ENCODE measurements at places on chromosomes 1 and 21.

GRCh38 chr1:54009406-54009805 lies 8.6 kb downstream of the LDLRAD1 start:
- DNase-seq = no peak

DNA sequence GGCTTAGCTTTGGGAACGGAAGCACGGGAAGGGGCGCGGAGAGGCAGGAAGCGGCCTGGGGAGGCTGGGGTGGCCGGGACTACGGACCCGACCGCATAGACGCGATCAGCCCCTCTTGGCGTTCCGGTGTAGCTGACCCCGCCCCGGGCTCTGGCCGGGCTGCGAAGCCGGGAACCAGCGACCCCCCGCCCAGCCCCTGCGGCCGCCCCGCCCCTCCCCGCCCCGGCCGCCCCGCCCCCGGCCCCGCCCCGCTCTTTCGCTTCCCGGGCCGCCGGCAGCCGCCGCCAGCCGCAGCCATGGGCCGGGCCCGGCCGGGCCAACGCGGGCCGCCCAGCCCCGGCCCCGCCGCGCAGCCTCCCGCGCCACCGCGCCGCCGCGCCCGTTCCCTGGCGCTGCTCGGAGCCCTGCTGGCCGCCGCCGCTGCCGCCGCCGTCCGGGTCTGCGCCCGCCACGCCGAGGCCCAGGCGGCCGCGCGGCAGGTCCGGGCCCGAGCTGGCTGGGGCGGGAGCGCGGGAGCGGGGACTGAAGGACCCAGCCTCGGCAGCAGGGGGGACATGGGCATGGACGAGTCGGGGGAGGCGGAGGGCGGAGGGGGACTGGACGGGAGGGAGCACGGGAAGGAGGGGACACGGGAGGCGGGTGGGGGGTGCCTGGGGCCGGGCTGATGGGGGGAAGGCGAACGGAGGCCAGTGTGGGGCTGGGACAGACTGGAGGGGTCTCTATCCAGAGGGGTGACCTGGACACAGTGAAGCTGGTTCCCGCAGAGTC lies at the start of gene SELENON:
SELENON (plus strand) TSS at position 259 of the 768 bp plus-strand sequence; CDS start at position 297, 38 bp downstream.
- DNase-seq = peak; percentile 90

DNA sequence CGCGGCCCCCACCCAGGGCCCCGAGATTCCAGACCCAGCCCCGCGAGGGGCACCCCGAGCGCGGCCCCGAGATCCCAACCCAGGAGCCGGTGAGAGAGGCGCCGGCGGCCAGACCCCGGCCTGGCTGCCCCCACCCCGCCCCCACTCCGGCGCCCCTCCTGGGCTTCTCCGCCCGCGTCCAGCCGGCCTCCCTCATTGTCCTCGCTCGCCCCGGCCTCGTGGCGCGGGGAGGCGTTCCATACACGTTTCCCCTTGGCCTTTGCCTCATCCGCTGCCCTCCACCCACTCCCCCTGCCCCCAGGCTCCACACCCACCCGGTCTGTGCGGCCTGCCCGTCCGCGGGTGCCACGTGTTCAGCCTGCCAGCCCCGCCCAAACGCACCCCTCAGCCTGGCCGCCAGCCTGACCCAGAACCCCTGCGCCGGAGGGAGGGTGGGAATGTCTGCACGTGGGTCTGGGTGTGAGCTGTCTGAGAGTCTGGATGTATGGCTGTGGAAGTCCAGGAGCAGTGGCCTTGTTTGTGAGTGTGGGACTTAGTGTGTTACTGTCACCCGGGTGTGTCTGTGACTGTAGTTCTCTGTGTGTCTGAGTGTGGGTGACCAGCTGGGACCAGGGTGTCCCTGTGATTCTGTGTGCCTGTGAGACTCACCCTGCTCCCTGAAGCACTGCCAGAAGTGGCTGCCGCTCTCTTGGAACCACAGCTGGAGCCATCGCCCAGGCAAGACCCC lies 681 bp downstream of the B4GALT2 start:
- DNase-seq = peak; percentile 52

DNA sequence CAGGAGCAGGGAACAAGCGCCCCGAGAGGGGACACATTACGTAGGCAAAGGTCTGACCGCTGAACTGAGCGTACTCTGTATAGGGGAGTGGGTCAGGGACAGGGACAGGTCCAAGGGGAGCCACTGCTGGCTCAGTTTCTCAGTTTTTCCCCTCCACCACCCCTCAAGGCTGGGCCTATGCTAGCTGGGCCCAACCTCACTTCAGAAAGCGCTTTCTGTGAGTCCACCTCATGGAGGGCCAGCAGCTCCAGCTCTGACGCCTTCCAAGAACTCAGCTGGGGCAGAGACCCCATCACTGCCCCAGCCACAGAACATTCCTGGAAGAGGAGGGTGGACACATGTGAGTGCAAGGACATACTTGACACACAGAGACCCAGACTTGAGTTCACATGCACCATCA lies 242.0 kb downstream of the FOXD2 start:
- DNase-seq = no peak

DNA sequence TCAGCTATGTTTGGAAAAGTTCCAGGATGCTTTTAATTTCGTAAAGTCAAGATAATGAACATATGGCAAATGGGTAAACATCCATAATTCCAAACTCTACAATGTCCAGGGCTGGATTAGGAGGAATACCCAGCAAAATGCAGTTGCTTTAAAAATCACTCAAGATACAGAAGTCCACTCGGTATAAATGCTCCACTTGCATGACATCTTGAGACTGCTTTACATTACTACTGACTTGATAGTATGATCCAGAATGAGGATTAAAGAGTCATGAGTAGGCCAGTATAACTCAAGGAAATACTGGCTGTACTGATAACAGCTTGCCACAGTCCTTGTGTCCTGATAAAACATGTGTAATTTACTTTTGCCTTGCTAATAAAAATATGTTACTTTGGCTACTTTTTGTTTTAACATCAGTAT lies 58.3 kb upstream of the ANGPTL3 start:
- DNase-seq = no peak

DNA sequence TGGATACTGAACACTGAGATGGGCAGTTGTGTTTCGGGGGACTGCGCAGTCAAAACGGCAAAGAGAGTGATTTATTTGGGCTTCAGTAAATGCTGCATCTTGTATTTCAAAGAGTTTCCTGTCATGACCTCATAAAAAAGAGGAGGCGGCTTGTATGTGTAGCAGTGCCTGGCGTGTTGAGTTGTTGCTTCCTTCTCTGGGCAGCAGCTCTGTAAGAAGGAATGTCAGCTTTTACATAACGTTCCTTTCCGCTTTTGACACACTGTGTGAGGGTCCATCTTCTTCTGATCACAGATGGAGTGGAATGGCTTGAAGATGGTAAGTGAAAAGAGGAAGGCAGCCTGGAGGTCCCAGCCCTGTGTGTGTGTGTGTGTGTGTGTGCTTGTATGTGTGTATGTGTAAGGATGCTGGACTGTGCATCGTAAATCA lies 941 bp downstream of the ELAVL4 start:
- no peak for DNase-seq

- DNase-seq = no peak
Measured at GRCh38 chr1:2172551-2173146, 21.9 kb downstream of the FAAP20 start.

DNA sequence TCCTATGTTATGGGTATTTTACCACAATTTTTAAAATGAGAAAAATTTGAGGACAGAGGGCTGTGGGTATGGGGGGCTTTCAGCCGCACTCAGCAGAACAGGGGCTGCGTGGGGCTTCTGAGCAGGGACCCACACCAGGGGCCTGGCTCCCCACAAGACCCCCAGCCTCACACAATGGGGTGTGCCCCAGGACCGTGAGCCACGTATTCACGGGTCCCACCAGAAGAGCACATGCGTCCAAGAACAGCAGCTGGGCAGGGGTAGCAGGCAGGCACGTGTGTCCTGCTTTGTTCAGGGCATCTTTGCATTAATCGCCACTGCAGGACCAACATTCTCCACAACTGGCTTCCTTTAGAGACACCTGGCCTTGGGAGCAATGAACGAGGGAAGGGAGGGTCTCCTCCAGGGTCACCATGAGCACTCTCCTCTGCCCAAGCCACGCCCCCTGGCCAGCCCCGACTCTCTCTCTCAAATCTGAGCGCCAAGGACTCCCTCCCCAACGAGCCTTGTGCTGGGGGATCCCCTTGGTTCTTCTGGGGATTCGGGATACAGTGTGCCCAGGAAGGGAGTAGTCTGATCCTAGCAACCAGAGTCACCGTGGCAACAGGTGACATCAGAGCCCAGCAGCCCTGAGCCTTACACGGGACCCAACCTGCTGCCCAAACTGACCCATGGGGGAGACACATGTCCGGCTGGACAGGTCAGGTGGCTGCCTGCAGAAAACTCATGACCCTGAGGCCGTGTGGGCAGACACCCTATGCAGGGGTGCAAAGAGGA lies 7.4 kb upstream of the ARF1 start:
- no peak for DNase-seq

DNA sequence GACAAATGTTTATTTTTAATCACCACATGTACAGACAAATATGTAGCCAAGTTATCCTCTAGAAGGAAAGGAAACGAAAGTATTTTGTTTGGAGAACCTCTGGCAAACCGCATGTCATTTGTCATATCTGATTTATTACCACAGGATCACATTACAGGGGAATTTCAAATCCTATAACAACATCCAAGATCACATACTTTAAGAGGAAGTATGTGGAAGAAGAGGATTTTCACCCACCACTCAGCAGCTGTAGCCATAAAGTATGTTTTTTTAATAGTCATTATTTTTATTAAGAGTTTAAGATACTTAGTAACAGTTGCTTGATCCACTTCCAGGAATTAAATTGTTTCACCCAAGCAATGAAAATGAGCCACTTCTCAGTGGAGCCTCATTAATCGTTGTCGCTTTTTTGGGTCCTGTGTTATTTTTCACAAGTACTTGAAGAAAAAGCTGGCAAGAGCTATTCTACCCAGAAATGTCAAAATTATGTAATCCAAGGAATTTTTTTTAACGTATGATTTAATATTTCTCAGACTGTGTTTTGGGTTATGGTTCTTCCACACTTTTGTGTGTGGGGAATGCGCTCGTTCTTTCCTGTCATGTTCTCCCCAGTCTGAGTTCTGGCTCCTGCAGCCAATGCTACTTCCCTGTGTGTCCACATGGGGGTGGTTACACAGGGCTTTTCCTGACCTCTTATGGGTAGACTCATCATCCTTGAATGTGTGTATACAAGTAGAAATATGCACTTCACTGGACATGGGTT lies 6.9 kb downstream of the SERTAD4 start:
- peak; percentile 63 for DNase-seq
